Stimulated activated CD8-positive, alpha-beta memory T cell treated with anti-CD3 and anti-CD28 coated beads, Interleukin-2, amount 100 ng/mL, for 1 hour (primary cell): ENCODE measurements at places on chromosomes 4 and X.

DNA sequence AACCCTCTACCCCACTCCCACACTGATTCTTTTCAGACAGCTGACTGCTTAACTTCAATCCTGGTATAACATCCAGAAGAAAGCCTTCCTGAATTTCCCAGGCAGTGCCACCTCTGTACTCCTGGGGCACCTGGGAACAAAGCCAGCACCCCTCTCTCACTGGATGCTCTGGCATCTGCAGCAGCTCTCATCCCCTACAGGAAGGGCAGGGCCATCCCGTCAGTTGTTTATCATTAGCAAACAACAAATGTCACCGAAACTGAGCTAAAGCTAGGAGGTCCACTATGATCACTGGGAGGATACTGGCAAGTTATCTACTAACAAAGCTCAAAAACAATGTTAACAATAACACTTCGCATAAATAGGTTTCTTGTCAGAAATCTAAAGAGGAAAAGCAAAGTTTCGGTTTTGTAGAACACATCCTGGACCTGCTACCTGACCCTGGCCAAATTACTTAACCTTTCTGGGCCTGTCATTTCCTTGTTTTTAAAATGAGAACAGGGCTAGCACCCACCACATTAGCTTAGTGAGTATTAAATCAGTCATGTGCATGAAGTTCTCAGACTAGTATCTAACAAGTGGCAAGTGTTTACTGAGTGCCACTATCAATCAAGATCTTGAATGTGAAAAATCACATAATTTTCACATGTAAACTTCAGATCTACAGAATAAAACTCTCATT is 86.6 kb downstream of the NR3C2 start:
- DNase-seq, result no peak

- DNase-seq, result no peak
Measured at GRCh38 chr4:10090467-10091250, 25.9 kb downstream of the WDR1 start.

DNA sequence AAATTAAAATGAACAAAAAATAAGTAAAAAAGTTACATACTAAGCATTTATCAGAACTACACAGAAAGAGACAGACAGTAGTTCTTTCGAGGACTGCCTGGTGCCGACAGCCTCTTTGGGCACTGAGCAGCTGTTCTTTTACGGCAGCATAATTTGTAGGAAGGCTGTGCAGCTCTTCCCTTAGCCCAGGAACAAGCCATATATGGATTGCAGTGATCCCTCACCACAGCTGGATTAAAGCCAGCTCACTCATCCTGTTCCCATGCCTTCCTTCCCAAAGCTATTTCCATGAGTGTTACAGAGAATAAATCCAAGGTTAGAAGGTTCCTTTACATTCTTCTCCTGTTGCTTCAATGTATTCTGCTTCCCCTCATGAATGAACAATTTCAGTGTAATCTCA is 71.7 kb downstream of the DDX60L start:
- DNase-seq, result no peak

GRCh38 chr4:40739347-40739746 is 10.4 kb upstream of the NSUN7 start:
- no peak for DNase-seq

DNA sequence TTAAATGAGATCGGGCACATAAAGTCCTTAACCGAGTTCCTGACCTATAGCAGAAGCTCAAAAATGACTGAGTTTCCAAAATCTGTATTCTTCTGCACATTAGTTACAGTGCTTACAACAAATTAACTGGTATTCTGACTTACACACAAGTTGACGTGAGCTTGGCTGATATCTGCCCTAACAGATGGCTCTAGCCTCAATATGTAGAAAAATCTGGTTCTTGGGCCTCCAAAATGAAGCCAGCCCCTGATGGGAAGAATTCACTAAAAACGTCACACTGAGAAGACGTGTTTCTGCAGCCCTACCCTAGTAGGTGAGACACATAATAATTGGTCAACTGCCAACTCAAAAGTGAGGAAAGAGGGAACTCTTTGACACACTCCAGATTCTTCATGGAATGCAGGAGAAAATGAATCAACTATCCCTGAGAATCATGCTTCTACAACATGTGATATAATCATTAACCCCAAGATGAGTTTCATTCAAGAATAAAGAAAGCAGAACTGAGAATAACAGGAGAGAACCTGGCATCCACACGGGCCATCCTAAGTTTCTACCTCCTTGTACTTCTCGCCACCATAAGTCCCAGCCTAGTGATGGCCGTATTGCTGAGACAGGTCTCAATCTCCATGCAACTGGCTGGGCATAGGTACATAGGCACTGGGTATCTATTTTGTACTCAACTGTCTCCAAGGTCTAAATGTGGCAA is 8.2 kb downstream of the STX18 start:
- DNase-seq, result no peak

DNA sequence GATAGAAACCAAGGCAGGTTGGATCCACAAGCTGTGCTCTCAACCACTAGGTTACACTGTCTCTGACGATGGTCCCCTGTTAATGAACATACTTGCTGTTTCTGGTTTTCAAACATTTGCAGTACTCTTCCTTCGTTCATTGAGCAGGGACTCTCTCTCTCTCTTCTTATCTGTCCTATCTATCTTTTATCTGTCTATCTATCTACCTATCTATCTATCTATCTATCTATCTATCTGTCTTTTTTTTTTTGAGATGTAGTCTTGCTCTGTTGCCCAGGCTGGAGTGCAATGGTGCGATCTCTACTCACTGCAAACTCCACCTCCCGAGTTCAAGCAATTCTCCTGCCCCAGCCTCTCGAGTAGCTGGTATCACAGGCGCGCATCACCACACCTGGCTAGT is 9.4 kb upstream of the CT47C1 start:
- no peak for DNase-seq

GRCh38 chr4:47752214-47752613 is 85.7 kb downstream of the CORIN start:
- no peak for DNase-seq

DNA sequence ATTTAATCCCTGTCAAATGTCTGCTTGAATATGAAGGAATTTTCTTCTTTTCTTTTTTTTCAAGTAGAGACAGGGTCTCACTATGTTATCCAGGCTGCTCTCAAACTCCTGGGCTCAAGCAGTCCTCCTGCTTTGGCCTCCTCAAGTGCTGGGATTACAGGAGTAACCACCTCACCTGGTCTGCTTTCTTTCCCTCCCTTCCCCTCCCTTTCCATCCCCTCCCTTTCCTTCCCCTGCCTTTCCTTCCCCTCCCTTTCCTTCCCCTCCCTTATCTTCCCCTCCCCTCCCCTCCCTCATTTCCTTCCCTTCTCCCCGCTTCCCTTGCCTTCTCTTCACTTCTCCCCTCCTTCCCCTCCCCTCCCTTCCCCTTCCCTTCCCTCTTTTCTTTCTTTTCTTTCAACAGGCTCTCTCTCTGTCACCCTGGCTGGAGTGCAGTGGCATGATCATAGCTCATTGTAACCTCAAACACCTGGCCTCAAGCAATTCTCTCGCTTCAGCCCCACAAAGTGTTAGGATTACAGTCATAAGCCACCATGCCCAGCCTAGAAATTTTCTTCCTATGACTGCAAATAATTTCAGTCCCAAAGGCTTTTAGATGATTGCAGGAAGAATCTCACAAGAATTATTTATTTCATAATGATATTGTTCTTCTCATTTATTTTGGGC is 168.9 kb downstream of the AASDH start:
- no peak for DNase-seq

- no peak for DNase-seq
Measured at GRCh38 chrX:32421266-32421665, 790.1 kb downstream of the DMD start.
